ENCODE measurements at places on chromosomes 4 and X. TPM values are rescaled to one million over a fixed set of nuclear protein-coding genes. Genes with fewer than 3 reads are reported as not detected.

Gene RAB9B
- 0.60 TPM for total RNA-seq

Gene SRPK3
- total RNA-seq = not detected

Gene HS3ST1
- 0.32 TPM for total RNA-seq

Gene RAI2
- not detected for total RNA-seq

Gene MAGEB3
- not detected for total RNA-seq

Gene DRP2
- not detected for total RNA-seq

Gene RTL3
- total RNA-seq = not detected

Gene CPXCR1
- total RNA-seq = not detected

Gene IL1RAPL1
- not detected for total RNA-seq

Gene LONRF3
- 11.5 TPM for total RNA-seq

Gene LNX1
- total RNA-seq = not detected

Gene MTNR1A
- not detected for total RNA-seq

Gene KLB
- not detected for total RNA-seq

Gene SH3D19
- 1.1 TPM for total RNA-seq

Gene MAGEE2
- total RNA-seq = not detected

Gene CRLF2
- 7.3 TPM for total RNA-seq

Gene SLC9B2
- 20.1 TPM for total RNA-seq

Gene AFF2
- total RNA-seq = 2.8 TPM
